ENCODE measurements at places on chromosomes 16 and 17.
A peak's percentile ranks its signal among the peaks of the same experiment; 100 is the strongest.

DNA sequence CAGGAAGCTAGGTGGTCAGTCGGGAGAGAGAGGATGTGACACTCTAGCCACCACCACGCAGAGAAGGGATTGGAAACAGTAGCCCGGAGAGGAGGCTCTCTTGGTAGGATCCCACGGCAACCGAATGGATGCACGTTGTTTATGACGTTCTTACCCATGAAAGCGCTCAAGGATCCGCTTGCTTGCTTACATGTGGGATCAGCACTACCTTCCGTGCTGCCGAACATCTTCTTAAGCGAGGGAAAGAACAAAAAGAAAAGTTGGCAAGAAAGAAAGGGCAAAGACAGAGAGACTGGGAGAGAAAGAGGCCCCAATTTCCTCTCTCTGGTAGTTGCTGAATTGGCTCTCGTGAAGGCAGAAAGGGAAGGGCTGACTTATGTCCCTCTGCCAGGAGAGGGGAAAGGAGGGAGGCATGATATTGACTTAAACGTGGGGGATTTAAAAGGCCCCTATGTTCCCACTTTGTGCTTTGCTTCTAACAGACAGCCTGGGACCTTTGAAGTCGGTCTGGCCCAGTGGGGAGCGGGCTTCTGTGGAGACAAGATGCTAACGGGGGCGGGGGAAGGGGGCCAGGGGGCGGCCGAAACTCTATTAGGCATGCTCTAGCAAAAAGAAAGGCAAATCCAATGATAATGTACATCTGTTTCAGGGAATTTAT lies 35.4 kb downstream of the SNX20 start:
- no peak overlapping the region for H3K27ac ChIP-seq
- H3K4me3 ChIP-seq, result no peak overlapping the region
- no peak for DNase-seq
- peaks cover 5% of the 10 kb centered on the region for H3K4me1 ChIP-seq
- peaks cover 3% of the 10 kb centered on the region for H3K36me3 ChIP-seq
- peaks cover 10% of the 10 kb centered on the region for H3K27me3 ChIP-seq

DNA sequence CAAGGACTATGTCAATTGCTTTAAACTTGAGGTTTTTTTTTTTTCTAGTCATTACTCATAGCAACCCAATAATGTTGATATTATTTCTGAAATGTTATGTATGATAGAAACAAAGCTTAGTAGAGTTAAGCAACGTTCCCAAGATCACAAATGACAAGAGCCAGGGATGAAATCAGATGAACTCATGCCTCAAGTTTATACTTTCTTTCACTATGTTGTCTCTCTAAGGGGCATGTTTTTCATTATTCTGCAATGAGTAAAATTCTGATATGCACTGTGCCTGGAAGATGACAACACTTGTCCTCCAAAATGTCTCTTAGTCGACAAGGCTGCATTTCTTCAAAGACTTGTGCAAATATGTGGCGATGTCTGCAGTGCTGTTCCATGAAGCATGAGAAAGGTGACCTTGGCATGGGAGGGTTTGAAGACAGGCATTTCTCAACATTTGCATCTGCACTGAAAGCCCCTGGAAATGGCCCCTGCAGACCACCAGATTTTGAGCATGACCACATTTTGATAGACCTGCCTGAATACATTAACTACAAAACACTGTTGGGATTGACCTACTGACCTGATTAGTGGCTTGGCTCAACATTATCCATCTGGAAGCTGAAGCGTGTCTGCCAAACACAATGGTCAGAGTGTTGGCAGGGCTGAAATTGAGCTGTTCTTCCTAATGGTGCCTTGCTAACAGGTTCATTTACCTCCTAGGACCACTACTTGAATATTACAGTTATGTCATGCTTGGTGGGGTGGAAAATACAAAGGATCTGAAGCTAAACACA lies 1027.5 kb downstream of the CDH11 start:
- no peaks in the 10 kb centered on the region for H3K36me3 ChIP-seq
- H3K4me1 ChIP-seq, result no peaks in the 10 kb centered on the region

- no peak overlapping the region for H3K4me3 ChIP-seq
- no peak for DNase-seq
- peaks cover 68% of the 10 kb centered on the region for H3K36me3 ChIP-seq
- H3K4me1 ChIP-seq, result peaks cover 50% of the 10 kb centered on the region
- no peak overlapping the region for H3K27ac ChIP-seq
- H3K27me3 ChIP-seq, result no peaks in the 10 kb centered on the region
These were observed 1.5 kb downstream of the RSKR start for GRCh38 chr17:28612531-28612930.

DNA sequence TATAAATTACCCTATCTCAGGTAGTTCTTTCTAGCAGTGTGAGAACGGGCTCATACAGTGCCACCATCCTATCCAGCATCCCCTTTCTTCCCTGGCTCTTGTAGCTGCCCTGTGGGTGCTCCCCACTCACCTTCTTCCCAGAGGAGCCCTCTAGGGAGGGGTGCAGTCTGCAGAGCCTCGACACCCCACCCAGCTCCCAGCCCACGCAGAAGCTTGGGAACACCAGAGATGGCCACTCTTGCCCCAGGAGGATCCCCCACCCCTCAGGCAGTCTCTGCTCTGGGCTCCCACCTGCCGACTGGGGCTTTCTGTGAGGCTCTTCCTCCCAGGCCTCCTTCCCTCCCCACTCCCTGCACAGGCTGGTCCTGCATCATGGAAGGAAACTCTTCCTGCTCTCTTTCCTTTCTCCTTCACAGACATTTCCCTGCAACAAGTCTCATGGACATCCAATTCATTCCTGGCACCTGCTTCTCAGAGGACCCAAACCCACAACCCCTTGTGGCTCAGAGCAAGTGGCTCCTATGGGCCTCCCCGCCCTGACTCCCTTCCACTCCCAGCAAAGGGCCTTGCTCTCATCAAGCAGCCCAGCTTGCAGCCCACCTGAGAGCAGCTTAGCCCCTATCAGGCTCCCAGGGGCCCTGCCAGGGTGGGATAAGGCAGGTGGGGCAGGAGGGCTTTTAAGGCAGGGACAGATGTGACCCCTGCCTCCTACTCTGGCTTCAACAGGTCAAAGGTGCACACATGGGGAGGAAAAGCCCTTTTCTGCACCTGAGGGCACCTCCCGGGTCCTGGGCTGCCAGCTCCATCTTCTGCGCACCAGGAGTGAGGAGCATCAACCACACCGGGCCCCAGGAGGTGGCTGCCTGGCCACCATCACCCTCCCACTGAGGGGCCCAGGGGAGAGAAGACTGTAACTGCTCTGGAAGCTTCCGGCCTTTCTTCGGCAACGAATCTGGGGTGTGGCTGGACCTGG lies 263.8 kb upstream of the TNRC6C start:
- no peak for DNase-seq
- H3K27ac ChIP-seq, result no peak overlapping the region
- peaks cover 79% of the 10 kb centered on the region for H3K27me3 ChIP-seq

GRCh38 chr16:88649195-88649923 lies 1.5 kb downstream of the CYBA start:
- no peak for DNase-seq
- H3K36me3 ChIP-seq, result peaks cover 53% of the 10 kb centered on the region
- H3K27ac ChIP-seq, result peak overlapping the region; percentile 98
- H3K4me3 ChIP-seq, result peak overlapping the region; percentile 96
- H3K4me1 ChIP-seq, result peaks cover 35% of the 10 kb centered on the region

GRCh38 chr17:7838090-7839075 lies 4.4 kb downstream of the KDM6B start:
- H3K36me3 ChIP-seq, result peaks cover 16% of the 10 kb centered on the region
- H3K4me1 ChIP-seq, result peaks cover 62% of the 10 kb centered on the region
- peaks cover 3% of the 10 kb centered on the region for H3K27me3 ChIP-seq
- H3K27ac ChIP-seq, result peak overlapping the region; percentile 4
- no peak for DNase-seq

GRCh38 chr17:17309356-17309755 lies 6.2 kb downstream of the NT5M start:
- no peaks in the 10 kb centered on the region for H3K36me3 ChIP-seq
- no peaks in the 10 kb centered on the region for H3K27me3 ChIP-seq
- no peak overlapping the region for H3K4me3 ChIP-seq

DNA sequence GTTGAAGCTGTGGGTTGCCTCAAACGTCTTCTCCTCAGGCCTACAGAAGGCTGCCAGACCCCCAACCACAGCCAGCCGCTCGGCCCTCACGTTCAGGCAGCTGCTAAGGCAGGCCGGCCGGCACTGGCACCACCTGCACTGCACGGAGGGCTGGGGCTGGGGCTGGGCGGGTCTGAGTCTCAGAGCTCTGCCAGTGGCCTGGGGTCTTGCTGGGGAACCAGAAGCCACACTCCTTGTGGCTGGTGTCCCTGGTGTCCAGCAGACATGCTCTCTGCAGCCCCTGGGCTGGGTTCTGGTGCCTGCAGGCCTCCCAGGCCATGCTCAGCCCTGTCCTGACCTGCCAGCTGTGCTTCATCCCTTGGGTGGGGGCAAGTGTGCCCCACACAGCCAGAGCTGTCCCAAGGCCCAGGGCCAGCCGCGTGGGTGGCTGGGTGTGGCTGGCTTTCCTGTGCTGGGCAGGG lies 42.0 kb downstream of the BAHCC1 start:
- peaks cover 39% of the 10 kb centered on the region for H3K27me3 ChIP-seq
- peaks cover 3% of the 10 kb centered on the region for H3K4me1 ChIP-seq
- no peak overlapping the region for H3K4me3 ChIP-seq
- H3K27ac ChIP-seq, result no peak overlapping the region

DNA sequence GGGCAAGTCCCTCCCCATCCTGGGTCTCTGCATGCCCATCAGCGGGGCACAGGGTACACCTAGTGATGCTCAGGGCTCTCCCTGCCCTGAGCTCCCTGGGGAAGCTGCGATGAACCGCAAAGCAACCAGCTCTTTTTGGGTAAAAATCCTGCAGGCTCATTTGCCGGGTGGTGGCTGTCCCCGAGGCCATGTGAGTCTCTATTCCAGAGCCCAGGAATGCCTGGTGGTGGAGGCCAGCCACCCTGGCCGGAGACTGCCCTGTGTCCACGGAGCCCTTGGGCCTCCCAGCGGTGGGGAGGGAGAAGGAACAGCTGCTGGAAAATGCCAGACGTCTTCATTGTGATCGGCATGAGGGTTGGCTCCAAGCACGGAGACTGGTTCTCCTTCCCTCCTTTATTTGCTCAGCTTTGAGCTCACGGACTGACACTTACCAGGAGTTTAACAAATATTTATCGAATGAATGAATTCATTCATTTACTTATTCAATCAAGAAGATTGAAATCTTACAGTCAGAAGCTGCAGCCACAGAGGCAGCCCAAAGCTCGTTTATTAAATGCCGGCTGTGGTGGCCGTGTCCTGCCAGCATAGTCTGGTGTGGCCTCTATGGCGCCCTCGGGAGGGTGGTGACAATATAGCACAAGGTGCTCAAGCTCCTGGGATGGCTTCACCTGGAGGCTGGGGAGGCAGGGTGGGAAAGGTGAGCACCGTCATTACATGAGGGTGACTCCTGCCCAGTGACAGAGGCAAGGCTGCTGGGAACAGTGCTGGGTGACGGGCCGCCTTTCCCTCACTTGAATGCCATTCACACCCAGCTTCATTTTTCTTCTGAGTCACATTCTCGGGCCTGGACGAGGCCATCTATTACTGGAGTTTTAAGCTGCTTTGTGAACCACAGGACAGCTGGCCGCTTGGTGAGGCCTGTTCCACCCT lies 31.1 kb upstream of the JPH3 start:
- peaks cover 44% of the 10 kb centered on the region for H3K27me3 ChIP-seq
- no peaks in the 10 kb centered on the region for H3K4me1 ChIP-seq
- H3K27ac ChIP-seq, result no peak overlapping the region
- H3K36me3 ChIP-seq, result no peaks in the 10 kb centered on the region
- no peak overlapping the region for H3K4me3 ChIP-seq
- DNase-seq, result no peak

- peak overlapping the region; percentile 78 for H3K4me3 ChIP-seq
- DNase-seq, result no peak
- H3K27me3 ChIP-seq, result peaks cover 6% of the 10 kb centered on the region
- peaks cover 30% of the 10 kb centered on the region for H3K4me1 ChIP-seq
These were observed 946 bp downstream of the STUB1 start for GRCh38 chr16:680967-681745.

- DNase-seq, result peak; percentile 66
- peak within 1 kb of the TSS; percentile 90 for H3K4me3 ChIP-seq
- peaks cover 5% of the 10 kb centered on the region for H3K36me3 ChIP-seq
- peaks cover 26% of the 10 kb centered on the region for H3K4me1 ChIP-seq
- no peaks in the 10 kb centered on the region for H3K27me3 ChIP-seq
- peak within 1 kb of the TSS; percentile 74 for H3K27ac ChIP-seq
These were observed at the start of gene KSR1 for GRCh38 chr17:27455914-27456680. KSR1 (plus strand) TSS chr17:27456448; CDS start chr17:27456644, 196 bp downstream.

DNA sequence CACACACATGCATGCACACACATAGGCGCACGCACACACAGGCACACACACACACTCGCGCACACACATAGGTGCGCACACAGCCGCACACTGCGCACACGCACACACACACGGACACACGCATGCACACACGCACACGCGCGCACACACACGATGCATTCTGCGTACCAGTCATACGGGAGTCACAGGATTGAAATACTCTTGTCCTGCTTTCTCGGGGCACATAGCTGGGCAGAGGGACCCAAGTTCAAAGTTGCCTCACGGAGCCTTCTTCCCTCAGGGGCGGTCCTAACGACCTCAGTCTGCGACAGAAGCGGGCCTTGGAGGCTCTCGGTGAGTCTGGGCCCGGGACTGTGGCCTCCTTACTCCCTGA lies 56.0 kb downstream of the MRM1 start:
- H3K4me3 ChIP-seq, result peak overlapping the region; percentile 68
- H3K4me1 ChIP-seq, result peaks cover 13% of the 10 kb centered on the region
- H3K27ac ChIP-seq, result no peak overlapping the region
- DNase-seq, result no peak
- no peaks in the 10 kb centered on the region for H3K36me3 ChIP-seq

- H3K4me1 ChIP-seq, result no peaks in the 10 kb centered on the region
- H3K27ac ChIP-seq, result no peak overlapping the region
- H3K36me3 ChIP-seq, result no peaks in the 10 kb centered on the region
These were observed 454.5 kb upstream of the HSBP1 start for GRCh38 chr16:83353241-83353640.

DNA sequence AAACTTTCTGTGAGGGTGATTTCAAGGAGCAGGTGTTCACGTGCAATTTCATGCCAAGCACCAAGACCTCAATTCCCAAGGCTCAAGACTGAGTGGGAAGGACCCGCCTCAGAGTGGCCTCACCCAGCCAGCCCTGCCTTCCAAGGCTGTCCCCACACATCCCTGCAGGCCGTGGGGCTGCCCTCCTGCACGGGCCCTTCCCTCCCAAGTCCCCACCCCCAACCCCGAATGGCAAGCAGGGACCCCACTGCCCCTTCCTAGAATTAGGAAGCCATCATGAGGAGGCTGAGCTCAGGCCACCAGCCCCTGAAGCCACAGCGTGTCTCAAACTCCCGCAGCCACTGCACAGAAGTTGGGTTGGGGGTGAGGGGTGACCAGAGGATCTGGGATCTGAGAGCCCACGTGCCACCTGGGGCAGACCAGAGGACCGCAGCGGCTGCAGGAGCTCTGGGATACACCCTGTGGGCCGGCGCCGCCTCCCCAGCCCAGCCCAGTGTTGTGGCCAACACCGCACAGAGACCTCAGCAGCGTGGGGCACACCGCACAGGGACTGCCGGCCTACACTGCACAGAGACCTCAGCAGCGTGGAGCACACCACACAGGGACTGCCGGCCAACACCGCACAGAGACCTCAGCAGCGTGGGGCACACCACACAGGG lies 20.7 kb downstream of the GNPTG start:
- no peak for DNase-seq
- H3K27ac ChIP-seq, result peak overlapping the region; percentile 25
- H3K4me1 ChIP-seq, result peaks cover 14% of the 10 kb centered on the region
- H3K36me3 ChIP-seq, result peaks cover 21% of the 10 kb centered on the region
- no peak overlapping the region for H3K4me3 ChIP-seq
- H3K27me3 ChIP-seq, result no peaks in the 10 kb centered on the region

All from stimulated activated naive B cell treated with anti-CD40 and anti-IgM and Interleukin-4, amounts not matched to agents 10 μg/mL and 1 μg/mL and 100 μg/mL, for 72 hours (primary cell).